ENCODE measurements at places on chromosomes 2 and 18.

- DNase-seq: no peak
These were observed 345.7 kb downstream of the CYP26B1 start for GRCh38 chr2:71801969-71802368.

DNA sequence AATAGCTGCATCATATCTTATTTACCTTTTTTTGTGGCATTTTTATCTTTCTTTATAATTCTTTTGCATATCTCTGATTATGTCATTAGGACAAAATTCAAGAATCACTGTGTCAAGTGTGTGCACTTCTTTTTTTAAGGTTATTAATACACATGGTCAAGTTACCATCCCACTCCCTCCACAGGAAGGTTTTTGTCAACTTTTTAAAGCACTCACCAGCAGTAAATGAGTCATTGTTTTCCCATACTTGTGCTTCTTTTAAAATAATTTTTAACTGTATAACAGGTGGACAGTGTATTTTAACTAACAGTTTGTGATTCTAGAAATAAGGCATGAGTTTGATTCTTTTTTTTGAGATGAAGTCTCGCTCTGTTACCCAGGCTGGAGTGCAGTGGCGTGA, 45.7 kb upstream of the FAM171B start:
- no peak for DNase-seq

DNA sequence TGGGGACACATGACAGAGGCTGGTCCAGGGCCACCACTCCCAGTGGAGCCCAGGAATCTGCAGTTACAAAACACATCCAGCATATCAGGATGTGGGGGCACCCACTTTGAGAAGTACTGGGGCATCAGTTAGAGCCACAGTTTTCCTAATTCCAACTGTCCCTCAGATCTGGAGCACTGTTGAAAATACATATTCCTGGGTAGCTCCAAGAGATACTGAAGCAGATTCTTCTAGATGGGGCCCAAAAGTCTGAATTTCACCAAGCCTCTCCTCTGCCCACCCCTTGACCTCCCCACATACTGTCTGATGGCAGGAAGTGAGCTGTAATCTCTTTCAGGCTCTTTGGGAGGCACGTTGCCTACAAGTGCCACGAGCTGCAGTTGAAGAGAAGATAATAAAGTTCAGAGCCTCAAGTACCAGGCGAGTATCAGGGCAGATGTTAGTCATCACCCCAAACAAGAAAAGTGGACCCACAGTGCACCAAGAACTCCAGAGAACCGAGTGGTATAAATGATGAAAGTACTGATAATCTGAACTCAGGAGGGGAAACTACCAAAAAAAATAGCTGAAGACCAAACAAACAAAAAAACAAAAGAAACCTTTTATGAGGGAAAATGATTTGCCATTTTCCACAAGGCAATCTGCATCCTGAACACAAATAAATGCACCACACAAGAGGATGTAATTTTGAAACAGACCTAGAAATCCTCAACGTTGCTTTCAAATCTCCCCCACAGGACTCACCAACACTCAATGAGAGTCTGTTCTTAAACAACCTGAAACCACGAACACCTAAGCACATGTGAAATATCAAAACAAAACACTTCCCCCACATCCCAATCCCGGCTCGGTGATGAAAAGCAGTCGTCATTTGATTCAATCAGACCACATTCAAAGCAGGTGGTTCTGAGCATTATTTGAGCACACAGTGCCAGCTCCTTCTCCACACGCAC, 98.7 kb downstream of the TCF4 start:
- DNase-seq: no peak

- no peak for DNase-seq
These were observed 8.3 kb downstream of the MYO1B start for GRCh38 chr2:191253476-191253875.

DNA sequence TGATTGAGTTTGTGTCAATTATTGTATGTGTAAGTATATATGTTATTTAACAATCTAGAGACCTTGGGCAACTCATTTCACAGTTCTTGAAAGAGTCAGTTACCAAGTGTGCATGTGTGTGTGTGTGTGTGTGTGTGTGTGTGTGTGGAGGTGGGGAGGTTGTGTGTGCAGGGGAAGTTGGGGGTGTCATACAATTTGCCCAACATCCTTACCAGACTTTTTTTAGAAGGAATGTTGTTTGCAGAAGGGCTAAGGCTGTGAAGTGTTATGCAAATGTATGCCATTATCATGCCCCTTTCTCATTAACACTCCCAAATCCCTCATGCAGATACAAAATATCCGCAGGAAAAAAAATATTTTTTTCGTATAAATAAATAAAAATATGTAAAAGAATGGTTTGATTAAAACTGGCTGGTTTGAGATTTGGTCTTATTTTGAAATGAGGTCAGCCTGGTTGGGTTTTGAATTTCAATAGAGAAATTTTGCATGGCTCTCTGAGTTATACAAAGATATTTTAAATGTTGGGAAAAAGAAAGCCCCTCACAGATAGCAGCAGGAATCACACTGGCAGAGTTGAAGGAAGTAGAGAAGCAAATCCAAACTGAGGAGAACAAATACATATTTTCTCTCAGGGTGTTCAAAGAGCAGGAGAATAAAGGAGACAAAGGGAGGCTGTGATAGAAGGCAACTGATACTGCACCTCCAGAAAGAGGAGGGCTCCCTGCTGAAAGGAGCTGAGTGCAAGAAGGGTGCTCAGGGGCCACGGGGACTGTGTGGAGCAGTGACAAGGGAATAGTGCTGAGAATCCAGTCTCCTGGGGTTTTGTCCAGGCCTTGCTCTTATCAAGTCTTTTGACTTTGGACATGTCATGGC, 1365.5 kb upstream of the CELF4 start:
- no peak for DNase-seq

DNA sequence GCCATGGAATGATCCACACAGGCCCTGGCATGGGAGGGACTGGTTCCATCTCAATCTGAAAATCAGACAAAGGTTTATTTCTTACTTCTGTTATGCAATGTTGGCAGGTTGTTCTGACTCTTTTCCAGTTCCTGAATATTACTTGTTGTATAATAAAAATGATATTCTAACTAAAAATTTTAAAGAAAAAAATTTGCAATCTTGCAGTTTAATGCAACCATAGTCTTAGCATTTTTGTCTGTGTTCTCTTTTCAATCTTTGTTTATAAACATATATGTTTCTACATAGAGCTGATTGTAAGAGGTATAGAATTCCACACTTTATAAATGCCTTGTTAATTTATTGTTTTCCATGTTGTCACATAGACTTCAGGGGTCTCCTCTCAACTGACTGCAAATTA, 143.4 kb downstream of the RPIA start:
- DNase-seq: no peak

DNA sequence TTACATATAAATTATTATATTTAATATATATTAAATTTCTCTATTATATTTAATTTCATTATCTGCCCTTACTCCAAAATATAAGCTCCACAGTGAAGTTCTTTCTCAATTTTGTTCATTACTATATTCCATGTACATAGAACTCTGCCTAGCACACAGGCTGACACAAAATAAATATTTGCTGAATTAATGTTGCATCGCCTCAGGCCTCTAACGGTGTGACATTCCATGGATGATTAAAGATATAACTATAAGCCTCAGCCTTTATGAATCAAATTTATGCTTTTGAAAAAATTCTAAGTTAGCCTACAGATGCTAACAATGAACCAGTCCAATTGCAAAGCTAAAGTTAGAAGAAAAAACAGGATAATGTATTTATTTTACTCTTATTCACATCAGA, 1337.2 kb upstream of the NRXN1 start:
- no peak for DNase-seq

GRCh38 chr2:231923951-231924888, 2.0 kb downstream of the NPPC start:
- DNase-seq: no peak

DNA sequence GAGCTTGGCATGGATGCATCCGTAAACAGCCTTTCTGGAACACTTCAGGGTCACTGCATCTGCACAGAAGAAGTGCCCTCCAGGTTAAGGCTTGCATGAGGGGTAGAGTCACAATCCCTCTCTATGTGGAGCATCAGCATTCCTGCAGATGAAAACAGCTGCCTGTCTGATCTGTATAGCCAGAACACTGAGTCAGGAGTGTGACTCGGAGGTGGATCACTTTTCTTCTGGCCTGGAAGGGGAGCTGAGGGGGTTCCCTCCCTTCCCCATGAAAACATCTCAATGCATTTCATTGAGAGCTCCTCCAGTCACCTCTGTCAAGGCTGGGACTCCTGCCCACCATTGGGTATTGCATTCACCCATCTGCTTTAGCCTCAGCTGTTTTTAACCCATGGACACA, 72.5 kb upstream of the SERPINE2 start:
- DNase-seq: no peak

DNA sequence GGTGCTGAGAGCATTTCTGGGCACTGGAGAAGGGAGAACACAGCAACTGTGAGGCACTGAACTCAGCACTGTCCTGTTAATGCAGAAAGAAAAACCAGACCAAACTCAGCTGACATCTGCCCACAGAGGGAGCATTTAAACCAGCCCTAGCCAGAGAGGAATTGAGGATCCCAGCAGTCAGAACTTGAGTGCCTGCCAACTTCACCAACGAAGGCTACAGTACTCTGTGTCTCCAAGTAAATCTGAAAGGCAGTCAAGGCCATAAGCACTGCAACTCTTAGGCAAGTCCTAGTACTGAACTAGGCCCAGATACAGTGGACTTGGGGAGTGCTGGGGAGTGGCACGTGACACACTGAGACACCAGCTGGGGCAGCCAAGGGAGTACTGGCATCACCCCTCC, 176.2 kb upstream of the ZC3H15 start:
- DNase-seq: no peak

- no peak for DNase-seq
These were observed 39.8 kb upstream of the PCBP1 start for GRCh38 chr2:70047451-70047850.

DNA sequence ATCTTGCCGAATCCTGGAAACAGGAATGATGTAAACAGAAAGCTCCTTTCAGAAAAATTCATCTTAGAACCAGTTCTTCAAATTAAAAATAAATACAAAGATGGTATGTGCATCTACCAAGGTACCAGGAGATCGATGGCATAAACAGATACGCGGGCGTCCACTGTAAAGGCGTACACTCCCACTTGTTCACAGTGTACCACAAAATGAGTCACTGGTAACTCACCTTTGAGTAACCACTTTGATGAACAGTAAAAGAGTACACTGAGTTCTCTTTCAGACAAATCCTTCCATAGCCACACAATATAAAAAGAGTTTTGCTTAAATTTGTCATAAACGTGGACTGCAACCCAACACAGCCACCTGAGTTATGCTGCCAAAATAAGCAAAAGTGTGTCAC, 128.3 kb downstream of the DNER start:
- no peak for DNase-seq

DNA sequence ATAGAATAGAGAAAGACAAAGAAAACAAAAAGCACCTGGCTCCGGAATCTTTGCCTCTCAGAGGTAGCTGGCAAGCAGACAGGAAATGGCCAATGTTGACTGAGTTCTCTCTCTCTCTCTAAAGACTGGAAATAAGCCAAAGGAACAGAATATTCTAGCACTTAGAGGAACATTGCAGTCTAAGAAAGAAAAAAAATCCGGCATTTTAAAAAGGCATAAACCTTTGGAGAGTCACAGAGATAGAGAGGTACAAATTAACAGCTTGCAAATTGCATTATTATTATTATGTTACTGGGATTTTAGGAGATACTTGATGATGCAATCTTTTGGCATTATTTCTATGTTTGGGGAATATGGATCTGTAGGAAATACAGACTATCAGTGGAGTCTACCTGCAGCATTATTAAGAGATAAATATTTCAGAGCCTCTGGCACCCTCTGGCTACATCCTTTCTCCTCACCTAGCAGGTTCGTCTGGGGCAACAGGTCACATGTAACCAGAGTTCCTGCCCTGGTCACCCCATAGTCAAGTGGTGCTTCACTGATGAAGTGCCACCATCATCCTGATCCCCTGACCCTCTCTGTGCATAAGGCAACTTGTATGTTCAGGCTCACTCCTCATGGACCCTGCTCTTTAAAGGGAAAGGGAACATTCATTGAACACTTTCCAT, 318.9 kb upstream of the ACVR2A start:
- DNase-seq: no peak

DNA sequence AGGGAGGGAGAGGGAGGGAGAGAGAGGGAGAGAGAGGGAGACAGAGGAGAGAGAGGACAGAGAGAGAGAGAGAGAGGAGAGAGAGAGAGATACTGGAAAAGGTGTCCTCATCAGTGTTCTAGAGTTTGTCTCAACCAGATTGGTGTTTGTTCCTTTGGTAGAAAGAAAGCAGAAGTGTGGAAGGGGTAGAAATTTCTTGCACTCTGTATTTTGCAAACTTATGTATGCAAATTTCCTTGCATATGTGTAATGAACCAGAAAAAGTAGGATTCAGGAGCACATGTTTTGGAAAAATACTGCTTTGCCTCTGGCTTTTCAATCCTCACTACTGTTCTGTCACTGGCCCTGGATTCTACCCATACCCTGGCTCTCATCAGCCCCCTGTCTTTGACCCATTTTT, 1.1 kb upstream of the SP140 start:
- no peak for DNase-seq

- no peak for DNase-seq
These were observed 104.1 kb upstream of the UBXN4 start for GRCh38 chr2:135637456-135638087.

GRCh38 chr2:20363578-20363977, 12.9 kb upstream of the PUM2 start:
- no peak for DNase-seq

DNA sequence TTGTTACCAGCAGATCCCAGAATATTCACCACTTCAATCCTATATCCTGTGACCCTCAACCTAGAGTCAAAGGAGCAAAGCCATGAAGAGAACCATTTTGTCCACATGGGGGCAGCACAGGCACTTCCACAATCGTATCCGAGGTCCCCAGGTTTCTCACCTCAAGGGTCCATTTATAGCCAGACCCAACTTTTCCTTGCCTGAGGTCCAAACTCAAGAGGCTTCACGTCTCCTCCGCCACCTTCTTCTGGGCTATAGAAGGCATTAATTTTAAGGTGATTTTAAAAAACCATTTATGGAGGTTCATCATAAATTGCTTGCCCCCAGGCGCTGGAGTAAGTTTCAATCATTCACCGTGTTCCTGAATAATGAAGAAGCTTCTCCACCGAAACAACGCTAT, 111.6 kb upstream of the NABP1 start:
- DNase-seq: peak; percentile 24

DNA sequence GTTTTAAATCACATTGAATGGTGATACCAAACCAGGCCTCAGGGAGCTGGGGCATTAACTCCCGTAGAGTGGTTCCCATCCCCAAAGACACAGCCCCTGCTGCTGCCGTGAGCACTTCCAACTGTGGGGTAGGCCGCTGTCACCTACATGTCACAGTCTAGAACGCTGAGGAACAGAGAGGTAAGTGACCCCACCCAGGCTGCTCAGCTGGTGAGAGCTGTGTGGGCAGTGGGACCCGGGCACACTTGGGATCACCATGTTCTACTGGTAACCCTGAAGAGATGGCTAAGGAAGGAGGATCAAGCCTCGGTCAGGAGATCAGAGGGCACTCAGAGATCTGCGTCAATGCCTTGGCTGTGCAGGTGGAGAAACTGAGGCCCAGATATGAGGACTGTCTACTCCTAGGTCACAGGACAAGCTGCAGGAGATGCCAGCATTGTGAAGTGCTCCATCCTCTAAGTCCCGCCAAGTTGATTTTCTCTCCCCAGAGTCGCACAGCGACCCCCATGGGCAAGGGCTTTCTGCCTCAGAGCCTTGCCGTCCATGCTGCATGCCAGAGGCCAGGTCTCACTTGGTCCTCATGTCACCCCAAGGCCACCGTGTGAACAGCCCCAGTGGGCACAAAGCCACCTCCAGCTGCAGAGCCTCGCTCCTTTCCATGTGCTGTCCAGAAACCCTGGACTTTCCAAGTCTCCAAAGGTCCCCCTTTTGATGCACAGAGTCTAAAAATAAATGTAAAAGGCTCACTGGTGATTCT, 144.2 kb upstream of the OTOS start:
- no peak for DNase-seq

GRCh38 chr18:21714474-21714873, 9.9 kb upstream of the ABHD3 start:
- no peak for DNase-seq
